ENCODE measurements at places on chromosomes 13 and 19.
A peak's percentile ranks its signal among the peaks of the same experiment; 100 is the strongest.

- no peak for DNase-seq
Observed at GRCh38 chr19:5149932-5150901, 181.3 kb downstream of the KDM4B start.

DNA sequence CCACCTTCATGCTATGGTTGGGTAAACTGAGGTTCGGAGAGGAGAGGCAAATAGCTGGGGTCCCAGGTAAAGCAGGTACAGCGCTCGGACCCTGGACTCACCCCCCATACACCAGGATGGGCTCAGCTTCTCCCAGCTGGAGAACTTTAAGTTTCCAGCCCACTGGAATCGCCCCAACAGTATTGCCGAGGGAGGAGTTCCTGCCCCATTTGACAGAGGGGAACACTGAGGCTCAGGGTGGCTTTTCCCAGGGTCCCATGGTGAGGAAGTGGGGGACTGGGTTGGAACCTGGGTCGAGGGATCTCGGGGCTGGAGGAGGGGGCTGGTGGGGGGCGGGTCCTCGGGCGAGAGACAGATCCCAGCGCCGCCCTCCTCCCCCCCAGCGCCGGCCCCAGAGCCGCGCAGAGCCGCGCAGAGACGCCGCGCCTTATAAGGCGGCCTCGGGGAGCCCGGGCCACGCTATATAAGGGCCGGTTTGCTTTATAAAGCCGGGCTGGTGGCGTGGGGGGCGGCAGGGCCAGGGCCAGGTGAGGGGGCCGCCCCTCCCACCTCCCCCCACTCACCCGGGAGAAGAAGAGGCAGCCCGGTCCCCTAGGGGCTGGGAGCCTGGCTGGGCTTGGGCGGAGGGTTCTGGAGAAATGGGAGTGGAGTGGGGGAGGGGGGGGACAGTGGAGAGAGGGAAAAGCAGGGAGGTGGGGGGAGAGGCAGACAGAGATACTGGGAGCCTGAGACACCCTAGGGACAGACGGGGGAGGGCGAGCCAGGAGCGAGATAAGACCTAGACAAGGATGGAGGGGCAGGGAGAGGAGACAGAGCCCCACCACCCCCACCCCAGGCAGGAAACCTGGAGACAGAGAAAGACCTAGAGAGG, 1.1 kb downstream of the CNN1 start:
- no peak for DNase-seq

DNA sequence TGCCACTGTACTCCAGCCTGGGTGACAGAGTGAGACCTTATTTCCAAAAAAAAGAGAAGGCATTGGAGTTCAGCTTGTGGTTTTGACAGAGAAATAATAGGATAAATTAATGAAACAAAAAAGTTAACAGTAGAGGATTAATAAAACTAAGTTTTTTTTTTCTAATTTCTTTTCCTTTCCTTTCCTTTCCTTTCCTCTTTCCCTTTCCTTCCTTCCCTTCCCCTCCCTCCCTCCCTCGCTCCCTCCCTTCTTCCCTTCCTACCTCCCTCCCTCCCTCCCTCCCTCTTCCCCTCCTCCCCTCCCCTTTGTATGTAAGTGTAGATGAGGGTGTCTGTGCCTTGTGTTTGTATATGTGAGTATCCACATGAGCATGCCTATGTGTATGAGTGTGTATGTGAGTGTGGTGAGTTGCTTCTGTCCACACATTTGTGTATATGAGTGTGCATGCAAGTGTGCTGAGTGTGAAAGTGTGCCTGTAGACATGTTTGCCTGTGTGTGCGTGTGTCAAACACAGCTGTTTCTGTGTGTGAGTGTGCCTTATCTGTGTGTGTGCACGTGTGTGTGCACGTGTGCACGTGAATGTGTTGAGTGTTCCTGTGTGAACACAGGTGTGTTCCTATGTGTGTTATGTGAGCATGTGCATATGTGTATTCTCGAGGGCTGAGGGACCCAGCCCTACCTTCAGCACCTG, 12.5 kb upstream of the MZF1 start:
- no peak for DNase-seq

GRCh38 chr13:44296856-44297255, 76.8 kb upstream of the SERP2 start:
- peak; percentile 24 for DNase-seq

DNA sequence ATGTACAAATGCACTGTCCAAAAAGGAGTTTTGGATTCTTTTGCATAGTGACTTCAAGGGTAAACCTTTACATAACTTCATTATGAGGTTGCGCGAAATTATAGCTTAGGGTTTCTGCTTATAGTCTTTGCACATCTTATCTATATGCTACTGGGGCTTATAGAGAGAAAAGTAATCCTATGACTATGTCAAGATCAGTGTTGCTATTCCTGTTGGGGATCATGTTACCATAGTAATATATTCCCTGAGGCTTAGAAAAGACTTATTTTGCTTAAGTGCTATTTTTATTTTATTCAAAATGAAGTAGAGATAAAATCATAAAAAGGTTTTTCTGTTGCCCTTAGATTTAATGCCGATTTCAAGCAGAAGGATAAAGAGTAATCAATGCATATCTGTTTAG, 14.7 kb upstream of the POSTN start:
- no peak for DNase-seq
